ENCODE measurements at places on chromosomes 7 and 10.

DNA sequence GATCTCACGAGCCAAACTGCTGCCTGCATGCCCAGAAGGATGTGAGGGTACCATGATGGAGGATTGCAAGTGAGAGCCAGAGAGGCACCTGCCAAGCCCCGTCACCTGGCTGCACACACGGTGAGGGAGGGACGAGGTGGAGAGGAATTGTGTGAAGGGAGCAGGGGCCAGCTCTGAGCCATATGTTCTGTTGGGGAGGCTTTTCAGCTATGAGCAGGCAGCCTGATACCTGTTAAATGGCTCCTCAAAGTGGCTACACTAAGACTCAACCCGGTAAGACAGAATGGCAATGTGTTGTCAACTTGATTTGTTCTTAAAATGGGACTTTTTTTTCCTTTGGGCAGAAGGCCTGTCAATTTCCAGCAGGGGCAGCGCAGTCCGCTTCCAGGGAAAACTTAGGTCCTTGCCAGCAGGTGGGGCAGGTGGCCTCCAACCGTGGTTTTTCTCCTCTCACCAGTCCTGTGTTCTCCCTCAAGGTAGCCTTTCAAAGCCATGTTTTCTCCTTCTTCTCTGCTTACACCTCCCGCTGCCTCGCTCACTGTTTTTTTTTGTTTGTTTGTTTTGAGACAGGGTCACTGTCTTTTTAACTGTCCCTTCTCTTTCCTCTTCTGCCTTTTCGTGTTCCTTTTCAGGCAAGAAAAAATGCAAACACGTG lies 57.7 kb upstream of the ZNRF2 start:
- no peak for DNase-seq

- no peak for DNase-seq
These were observed 102.5 kb upstream of the APBB1IP start for GRCh38 chr10:26335574-26336093.

- no peak for DNase-seq
These were observed 61.7 kb downstream of the PTF1A start for GRCh38 chr10:23253780-23254179.

DNA sequence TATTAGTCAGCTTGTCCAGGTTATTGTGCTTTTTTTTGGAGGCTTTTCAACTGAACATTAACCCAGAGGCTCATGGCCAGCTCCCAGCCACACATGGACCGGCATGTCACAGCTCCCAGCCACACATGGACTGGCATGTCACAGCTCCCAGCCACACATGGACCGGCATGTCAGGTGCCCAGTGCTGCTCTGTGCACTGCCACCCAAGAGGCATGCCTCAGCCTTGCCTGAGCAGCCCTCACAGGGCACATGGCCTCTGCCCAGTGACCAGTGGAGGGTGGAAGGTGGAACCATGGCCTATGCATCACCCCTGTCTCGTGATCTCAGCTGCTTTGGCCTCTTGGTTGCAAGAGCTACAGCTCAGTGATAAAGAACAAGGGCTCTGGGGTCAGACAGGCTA lies 119.8 kb downstream of the OAT start:
- no peak for DNase-seq

DNA sequence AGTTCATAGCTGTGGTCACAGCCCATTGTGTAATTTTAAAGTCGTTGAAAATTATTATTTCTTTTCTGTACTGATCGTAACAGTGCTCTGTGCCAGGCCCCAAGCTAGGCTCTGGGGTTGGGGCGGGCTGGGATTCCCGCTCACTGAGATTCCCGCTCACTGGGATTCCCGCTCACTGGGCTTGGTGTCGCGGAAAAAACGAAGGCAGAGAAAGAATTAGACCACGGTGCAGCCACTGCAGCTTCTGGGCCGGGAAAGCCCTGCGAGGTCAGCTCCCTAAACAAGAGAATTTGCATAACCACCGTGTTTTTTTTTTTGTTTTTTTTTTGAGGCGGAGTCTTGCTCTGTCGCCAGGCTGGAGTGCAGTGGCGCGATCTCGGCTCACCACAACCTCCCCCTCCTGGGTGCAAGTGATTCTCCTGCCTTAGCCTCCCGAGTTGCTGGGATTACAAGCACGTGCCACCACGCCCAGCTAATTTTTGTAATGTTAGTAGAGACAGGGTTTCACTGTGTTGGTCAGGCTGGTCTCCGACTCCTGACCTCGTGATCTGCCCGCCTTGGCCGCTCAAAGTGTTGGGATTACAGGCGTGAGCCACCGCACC lies 31.2 kb downstream of the FOXK1 start:
- DNase-seq = no peak

DNA sequence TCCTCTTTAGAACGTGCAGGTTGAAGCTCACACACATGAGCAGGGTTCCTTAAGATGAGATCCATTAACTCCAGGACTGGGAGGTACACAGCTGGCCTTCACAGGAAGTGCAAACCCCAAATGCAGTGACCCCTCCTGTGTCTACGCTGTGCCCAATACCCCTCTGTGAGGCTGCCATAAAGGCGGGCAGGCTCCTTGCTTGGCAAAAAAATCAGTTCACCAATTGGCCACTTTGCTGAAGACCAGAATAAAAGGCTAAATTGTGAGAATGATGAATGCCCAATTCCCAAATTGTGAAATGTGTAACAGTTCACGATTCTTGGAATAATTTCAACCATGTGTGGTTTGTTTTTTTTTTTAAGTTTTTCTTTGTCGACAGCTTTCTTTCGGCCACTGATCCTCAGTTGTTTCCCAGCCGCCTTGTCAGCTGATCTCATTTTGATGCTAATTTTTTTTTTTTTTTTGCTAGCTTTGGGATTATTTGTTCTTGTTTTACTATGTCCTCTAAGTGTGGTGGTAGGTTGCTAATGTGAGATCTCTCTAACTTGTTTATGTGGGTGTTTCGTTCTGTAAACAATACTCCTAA lies 101.9 kb upstream of the PRSS58 start:
- DNase-seq = no peak

DNA sequence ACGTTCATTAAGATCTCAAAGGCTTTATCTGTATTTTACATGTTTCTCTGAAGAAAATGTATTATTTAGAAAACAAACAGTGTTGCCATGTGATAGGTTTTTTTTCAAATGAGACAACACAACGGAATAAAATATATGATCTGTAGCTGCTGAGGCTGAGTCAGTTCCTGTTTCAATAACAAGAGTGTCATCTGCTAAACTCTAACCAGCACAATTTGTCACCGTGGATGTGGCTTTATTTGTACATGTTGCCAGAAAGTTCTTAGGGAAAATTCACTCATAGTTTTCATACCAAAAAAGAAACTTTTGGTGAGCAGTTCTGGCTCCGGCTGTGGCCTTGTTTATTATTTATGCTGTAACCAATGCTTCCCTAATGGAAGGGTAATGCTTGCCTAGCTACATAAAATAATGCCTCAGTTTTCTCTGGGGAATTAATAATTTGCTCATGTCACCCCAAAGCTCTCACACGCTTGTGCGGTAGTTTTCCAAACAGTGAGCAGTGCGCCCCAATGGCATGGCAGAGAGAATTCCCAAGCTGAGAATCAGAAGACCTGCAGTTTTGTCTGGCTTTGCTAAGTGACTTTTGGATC lies 20.3 kb upstream of the KLF6 start:
- peak; percentile 92 for DNase-seq

- DNase-seq = no peak
These were observed 178.3 kb downstream of the AUTS2 start for GRCh38 chr7:69776611-69777010.

- DNase-seq = no peak
These were observed 6.0 kb downstream of the TAS2R40 start for GRCh38 chr7:143227806-143228205.

DNA sequence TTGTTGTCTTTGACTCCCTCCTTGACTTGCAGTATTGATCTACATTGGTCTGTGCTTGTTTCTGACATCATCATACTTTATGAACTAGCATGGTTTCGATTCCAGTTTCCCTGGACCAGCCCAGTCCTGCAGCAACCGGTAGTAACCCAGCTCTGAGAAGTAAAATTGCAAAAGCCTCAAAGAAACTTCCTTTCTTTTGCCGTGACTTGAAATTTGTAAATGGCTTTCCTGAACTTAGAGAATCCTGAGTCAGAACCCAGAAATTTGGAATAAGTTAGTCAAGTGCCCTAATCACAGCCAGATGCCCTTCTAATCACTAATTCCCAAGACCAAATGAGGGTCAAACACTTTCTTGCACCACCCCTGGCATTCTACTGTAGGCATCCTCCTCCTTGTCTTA lies 15.0 kb downstream of the TAS2R60 start:
- no peak for DNase-seq

- DNase-seq = no peak
These were observed 5.7 kb downstream of the HUS1 start for GRCh38 chr7:47973739-47974138.

DNA sequence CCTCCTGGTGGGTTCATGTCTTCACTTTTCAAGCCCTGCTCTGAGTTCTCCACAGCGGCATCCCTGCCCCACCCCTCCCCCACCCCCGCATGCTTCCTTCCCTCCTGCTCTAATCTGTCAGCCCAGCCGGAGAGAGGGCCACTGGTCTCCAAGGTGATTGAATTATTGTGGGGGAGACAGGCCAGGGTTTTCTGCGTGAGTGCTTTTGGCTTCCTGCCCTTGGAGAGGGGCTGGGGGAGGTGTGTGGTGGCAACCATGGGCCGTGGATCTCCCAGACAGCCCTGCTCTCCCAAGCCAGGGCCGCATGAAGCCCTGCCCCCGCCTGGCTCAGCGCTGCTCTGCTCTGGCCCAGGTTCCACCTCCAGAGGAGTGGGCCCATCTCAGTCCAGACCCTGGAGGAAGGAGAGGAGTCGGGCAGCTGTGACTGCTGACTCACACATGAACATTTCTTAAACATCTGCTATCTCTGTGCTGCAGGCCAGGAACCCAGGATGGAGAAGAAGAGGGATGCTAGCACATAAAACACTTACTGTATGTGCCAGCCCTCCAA lies 109.9 kb downstream of the ZMIZ1 start:
- peak; percentile 77 for DNase-seq

DNA sequence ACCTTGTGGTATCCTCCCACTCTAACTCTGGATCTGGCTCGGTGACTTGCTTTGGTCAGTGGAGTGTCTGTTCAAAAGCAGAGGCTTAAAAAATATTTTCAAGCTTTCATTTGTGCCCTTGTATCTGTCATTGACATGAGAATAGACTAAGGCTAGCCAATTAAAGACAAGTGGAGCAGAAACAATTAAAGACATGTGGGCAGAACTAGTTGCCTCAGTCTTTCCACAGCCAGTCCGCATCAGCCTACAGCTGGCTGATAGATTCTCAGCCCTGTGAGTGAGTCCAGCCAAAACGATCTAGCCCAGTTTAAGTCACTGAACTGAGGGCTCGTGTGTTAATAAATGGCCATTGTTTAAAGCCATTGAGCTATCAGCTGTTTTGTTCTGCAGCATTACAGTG lies 185.2 kb upstream of the DGKB start:
- DNase-seq = no peak

DNA sequence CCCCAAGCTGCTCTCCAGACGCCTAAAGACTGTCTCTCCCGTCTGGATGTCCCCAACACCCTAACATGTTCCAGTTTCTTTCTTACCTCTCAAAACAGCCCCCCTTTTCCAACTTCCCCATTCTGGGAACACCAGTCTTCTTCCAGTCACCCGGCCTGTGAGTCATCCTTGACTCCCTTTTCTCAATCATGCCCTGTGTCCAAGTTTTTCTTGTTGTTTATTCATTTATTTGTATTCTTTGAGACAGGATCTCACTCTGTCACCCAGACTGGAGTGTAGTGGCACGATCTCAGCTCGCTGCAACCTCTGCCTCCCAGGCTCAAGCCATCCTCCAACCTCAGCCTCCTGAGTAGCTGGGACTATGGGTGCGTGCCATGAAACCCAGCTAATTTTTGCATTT lies 15.6 kb downstream of the SNX10 start:
- DNase-seq = no peak

- DNase-seq = no peak
These were observed 19.1 kb upstream of the HKDC1 start for GRCh38 chr10:69201045-69201444.

- DNase-seq = no peak
These were observed 166.0 kb upstream of the EEPD1 start for GRCh38 chr7:35987016-35987415.

DNA sequence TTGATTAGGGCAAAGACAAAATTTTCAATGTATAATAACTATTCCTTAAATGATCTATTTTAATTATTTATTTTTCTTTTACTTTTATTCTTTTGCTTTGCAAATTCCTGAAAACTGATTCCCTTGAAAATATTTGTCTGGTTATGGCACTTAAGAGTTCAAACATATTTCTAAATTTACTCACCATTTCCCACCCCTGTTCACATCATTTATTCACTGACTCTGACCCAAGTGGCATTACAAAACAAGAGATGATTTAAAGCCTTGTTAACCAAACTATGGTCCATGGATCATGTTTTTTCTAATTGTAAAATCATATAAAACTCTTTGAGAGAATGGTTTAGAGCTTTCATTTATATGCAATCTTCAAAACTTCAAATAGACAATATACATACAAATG lies 1256.1 kb upstream of the LRRN3 start:
- DNase-seq = no peak

GRCh38 chr10:129497013-129497412 lies 30.0 kb downstream of the MGMT start:
- DNase-seq = no peak

DNA sequence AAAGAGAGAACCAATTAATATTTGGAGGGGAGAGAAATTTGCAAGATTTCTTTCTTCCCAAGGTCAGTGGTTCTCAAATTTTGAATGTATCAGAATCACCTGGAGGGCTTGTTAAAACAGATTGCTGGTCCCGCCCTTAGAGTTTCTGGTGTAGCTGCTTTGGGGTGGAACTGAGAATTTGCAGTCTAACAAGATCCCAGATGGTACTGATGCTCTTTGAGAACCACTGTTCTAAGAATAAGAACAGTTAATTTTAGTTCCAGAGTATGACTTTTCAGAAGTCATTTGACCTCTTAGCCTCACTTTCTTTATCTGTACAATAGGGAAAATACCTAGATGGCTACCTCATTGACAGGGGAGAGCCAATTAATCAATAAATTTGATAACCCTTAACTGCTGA lies 161.6 kb downstream of the PRKG1 start:
- DNase-seq = no peak

GRCh38 chr10:44742248-44742647 lies 168.9 kb upstream of the TMEM72 start:
- no peak for DNase-seq

GRCh38 chr7:27554826-27555225 lies 107.9 kb downstream of the HIBADH start:
- no peak for DNase-seq

GRCh38 chr10:60952067-60952845 lies 8.3 kb upstream of the RHOBTB1 start:
- no peak for DNase-seq

DNA sequence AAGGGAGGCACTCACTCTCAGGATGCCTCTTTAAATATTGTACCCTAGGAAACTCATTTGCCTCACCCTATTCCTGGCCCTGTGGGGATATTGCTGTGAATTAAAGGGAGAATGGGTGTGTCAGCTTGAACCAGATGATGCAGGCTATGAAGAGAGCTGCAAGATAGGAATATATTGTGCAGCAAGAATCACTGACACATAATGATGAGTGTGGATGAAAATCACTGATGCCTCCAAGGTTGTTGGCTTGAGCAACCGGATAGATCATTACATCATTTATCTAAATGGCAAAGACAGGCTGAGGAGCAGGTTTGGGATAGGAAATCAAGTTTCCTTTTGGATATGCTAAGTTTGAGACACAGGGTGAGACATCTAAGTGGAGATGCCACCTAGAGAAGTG lies 6.2 kb downstream of the SLC26A4 start:
- no peak for DNase-seq

- no peak for DNase-seq
These were observed 133.0 kb downstream of the PTPRN2 start for GRCh38 chr7:158454631-158455030.

Measured in brain microvascular endothelial cell (primary cell).